Regular cardiac myocyte (primary cell): ENCODE measurements at places on chromosomes 4 and X. TPM values are rescaled to one million over a fixed set of nuclear protein-coding genes. Genes with fewer than 3 reads are reported as not detected.

The PLAC8 gene
- total RNA-seq = 0.28 and 0.38 TPM in 2 replicates

The CXCL1 gene
- 80.9 and 193 TPM in 2 replicates for total RNA-seq

The CDS1 gene
- under 0.01 and 0.28 TPM in 2 replicates for total RNA-seq

The DUSP21 gene
- not detected in 2 replicates for total RNA-seq

The NPY1R gene
- total RNA-seq = 0.19 and 1.1 TPM in 2 replicates

The PHF8 gene
- 11.0 and 12.3 TPM in 2 replicates for total RNA-seq
